Kidney epithelial cell (primary cell): ENCODE measurements at places on chromosomes 12 and 14. TPM values are rescaled to one million over a fixed set of nuclear protein-coding genes. Genes with fewer than 3 reads are reported as not detected.

DNA sequence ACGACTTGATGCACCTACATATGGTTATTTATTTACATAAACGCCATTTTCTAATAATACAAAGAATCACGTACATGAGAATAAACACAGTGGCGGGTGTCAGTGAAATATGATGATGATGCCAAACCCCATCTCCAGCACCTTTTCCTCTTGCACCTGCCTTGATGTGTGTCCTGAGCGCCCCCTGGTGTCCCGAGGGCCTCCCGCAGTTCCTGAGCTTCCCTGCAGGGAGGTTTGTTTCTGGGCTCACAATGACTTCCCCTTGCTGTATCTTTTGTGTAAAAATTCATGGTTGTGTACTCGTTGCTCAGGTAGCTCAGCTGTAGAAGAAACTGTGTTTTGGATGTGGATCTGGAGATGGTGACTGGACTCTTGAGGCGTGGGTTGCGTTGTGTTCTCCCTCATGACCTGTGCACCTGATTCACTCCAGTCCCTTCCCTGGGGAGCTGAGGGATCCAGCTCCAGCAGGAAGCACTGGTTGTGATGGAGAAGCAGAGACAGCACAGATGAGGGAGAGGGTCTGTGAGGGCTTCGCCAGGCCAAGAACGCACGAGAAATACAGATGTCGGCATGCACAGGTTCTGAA lies 1037.8 kb downstream of the TMEM121 start:
- DNase-seq = no peak

TRIM9 gene
- 0.92 and 1.2 TPM in 2 replicates for total RNA-seq

DNA sequence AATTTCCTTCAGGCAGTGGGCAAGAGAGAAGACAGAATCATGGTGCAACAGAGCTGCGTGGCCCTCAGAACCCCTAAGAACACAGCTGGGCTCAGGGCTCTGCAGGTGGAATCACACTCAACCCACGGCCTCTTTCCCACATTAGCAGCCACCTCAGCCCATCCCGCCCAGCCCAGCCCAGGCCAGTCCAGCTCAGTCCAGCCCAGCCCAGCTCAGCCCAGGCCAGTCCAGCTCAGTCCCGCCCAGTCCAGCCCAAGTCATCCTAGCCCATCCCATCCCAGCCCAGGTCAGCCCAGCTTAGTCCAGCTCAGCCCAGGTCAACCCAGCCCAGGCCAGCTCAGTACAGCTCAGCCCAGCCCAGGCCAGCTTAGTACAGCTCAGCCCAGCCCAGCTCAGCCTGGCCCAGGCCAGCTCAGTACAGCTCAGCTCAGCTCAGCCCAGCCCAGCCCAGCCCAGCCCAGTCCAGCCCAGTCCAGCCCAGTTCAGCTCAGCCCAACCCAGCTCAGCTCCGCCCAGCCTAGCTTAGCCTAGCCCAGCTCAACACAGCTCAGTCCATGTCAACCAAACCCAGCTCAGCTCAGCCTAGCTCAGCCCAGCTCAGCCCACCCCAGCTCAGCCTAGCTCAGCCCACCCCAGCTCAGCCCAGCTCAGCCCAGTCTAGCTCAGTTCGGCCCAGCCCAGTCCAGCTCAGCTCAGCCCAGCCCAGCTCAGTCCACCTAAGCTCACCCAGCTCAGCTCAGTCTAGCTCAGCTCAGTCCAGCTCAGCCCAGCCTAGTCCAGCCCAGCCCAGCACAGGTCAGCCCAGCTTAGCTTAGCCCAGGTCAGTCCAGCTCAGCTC lies 183.1 kb downstream of the TMEM121 start:
- no peak for DNase-seq

- DNase-seq = no peak
Observed at GRCh38 chr12:125473501-125473900, 408.3 kb downstream of the AACS start.

DNA sequence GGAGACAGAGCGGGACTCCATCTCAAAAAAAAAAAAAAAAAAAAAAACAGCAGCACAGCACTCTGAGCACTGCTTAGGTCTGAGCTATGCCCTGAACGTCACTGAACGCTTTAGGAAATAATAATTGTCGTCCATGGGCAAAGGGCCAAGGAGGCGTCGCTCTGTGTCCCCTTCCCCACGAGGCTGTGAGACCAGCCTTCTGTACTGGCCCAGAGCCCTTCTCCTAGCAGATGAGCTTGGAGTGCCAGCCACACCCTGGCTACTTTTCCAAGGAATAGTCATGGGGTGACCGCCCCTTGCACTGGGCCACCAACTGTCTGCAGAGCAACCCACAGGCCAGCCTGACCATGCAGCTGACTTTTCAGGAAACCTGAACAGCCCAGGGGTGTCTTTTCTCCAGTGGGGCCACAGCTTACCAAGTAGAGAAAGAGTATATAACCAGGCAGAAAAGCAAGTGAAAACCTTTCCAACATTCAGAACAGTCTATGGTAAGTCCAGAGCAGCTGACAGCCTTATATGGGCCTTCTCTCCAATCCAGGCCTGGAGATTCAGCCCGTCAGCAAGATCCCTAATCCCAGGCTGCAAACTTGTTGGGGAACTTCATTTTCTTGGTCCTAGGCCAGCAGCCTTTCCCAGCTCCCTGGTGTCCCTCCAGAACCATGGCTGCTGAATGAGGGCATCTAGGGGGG lies 28.5 kb downstream of the CD9 start:
- no peak for DNase-seq
